ENCODE measurements at places on chromosomes 3 and 15.

- no peaks in the 10 kb centered on the region for H3K36me3 ChIP-seq
- no peak overlapping the region for H3K27ac ChIP-seq
- no peak for DNase-seq
- H3K4me3 ChIP-seq = no peak overlapping the region
- H3K27me3 ChIP-seq = peaks cover 32% of the 10 kb centered on the region
Measured at GRCh38 chr15:51403072-51403878, 61.8 kb downstream of the GLDN start.

DNA sequence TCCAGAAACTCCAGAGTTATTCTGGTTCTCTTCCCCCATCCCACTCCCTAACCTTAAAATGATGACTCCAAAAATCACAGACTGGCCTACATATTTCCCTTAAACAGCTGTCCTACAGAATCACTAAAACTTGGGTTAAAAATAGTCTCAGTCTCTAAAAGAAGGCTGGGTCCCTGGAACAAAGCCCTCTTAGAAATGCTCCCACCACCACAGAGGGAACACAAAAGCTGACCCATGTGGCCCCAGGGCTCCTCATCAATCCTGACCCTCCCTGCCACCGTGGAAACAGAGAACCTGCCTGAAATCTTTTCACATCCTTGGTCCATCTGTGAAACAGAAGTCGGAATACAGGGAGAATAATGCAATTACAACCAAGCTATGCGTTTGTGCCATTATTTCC lies 55.7 kb upstream of the DCLK3 start:
- DNase-seq = no peak
- no peak overlapping the region for H3K27ac ChIP-seq
- peaks cover 4% of the 10 kb centered on the region for H3K27me3 ChIP-seq
- H3K36me3 ChIP-seq = peaks cover 4% of the 10 kb centered on the region

- H3K27ac ChIP-seq = peak within 1 kb of the TSS; percentile 99
- peaks cover 33% of the 10 kb centered on the region for H3K36me3 ChIP-seq
- peak within 1 kb of the TSS; percentile 91 for H3K4me3 ChIP-seq
- H3K4me1 ChIP-seq = peaks cover 62% of the 10 kb centered on the region
Measured at GRCh38 chr15:74781431-74782258, at the start of gene CSK. TSS of gene CSK (plus strand) at chr15:74782080. CDS start at chr15:74798298, 16,218 bp downstream.

DNA sequence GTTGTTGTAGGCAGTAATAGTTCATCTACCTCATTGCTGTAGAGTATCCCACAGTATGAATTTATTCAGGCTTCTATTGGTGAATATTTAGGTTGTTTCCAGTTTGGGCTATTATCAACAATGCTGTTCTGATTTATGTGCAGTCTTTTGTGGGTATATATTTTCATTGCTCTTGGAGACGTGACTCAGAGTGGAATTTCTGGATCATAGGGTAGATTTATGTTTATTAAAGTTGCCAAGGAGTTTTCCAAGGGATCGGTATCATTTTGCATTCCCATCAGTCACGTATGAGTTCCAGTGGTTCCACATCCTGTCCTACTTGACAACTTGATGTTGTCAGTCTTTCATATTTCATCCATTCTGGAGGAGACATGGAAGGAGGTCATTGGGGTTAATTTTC lies 8.4 kb upstream of the HRH1 start:
- H3K27ac ChIP-seq = no peak overlapping the region
- no peak for DNase-seq
- no peaks in the 10 kb centered on the region for H3K36me3 ChIP-seq
- H3K27me3 ChIP-seq = peaks cover 53% of the 10 kb centered on the region

GRCh38 chr3:31254483-31254882 lies 278.2 kb upstream of the STT3B start:
- no peak overlapping the region for H3K27ac ChIP-seq
- peaks cover 21% of the 10 kb centered on the region for H3K36me3 ChIP-seq
- DNase-seq = no peak
- H3K4me3 ChIP-seq = no peak overlapping the region

DNA sequence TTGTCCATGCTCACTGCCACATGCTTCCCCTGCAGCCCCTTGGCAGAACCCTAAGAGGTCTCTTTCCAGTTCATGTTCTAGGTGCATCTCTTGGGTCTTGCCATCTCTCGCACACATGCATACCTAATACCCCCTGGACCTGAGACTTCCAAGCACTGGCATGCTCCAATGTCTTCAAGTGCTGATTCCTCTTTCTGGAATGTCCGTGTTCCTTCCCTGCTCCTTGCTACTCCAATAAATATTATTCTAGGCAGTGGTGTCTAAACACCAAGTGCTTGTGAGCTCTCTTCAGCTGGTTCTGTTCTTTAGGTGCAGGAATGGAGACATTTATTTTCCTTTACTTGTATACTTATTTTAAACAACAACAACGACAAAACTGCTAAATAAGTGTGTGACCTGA lies 370.1 kb downstream of the LPP start:
- DNase-seq = no peak
- no peaks in the 10 kb centered on the region for H3K27me3 ChIP-seq
- H3K27ac ChIP-seq = no peak overlapping the region
- no peak overlapping the region for H3K4me3 ChIP-seq
- no peaks in the 10 kb centered on the region for H3K4me1 ChIP-seq

DNA sequence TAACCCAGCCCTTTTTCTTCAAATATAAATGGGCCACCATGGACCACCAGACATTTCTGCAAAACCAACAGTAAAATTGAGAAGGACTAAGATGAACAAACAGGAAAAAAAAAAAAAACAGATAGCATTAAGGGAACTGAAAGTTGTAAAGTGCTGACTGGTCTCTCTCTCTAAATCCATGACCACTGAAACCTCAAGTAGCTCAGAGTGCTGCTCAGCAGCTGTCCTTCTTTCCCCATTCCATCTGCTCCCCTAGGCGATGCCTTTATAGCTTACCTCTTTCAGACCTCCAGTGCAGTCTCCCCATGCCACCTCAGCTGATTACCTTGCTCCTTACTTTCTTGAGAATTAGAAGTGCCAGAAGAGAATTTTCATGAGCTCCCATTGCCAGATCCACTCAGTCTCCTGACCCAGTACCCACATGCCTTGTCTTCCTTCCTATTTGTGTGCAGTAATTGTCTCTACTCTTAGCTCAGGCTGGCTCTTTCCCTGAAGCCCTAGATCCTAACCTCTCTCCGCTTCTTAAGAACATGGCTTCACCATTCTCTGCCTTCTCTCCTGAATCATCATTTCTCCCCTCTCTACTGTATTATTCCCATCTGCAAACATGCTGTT lies 23.9 kb upstream of the XIRP1 start:
- H3K27ac ChIP-seq = no peak overlapping the region
- H3K4me1 ChIP-seq = peaks cover 23% of the 10 kb centered on the region
- no peak overlapping the region for H3K4me3 ChIP-seq
- peaks cover 60% of the 10 kb centered on the region for H3K27me3 ChIP-seq
- H3K36me3 ChIP-seq = peaks cover 3% of the 10 kb centered on the region

Data from activated naive CD4-positive, alpha-beta T cell treated with anti-CD3 and anti-CD28 coated beads, Interleukin-2, amount 10 ng/mL, durations not matched to agents 7 days and 5 days (primary cell).